ENCODE measurements at places on chromosomes 16 and 17. TPM values are rescaled to one million over a fixed set of nuclear protein-coding genes. Genes with fewer than 3 reads are reported as not detected.

Gene ITGA3
- total RNA-seq: 10.3 TPM

Gene OR2C1
- total RNA-seq: not detected

Gene KRT36
- not detected for total RNA-seq

- H3K27ac ChIP-seq: no peak overlapping the region
- no peak overlapping the region for H3K4me3 ChIP-seq
- peak; percentile 49 for DNase-seq
- H3K36me3 ChIP-seq: no peaks in the 10 kb centered on the region
- peaks cover 3% of the 10 kb centered on the region for H3K27me3 ChIP-seq
These were observed 7.4 kb upstream of the TMEM220 start for GRCh38 chr17:10737168-10737622.

GRCh38 chr16:68187505-68187904 lies 48.4 kb downstream of the ESRP2 start:
- no peaks in the 10 kb centered on the region for H3K27me3 ChIP-seq
- no peak overlapping the region for H3K27ac ChIP-seq
- no peak overlapping the region for H3K4me3 ChIP-seq
- H3K36me3 ChIP-seq: peaks cover 58% of the 10 kb centered on the region

GRCh38 chr16:27025581-27025980 lies 41.1 kb upstream of the C16orf82 start:
- no peaks in the 10 kb centered on the region for H3K4me1 ChIP-seq
- H3K27me3 ChIP-seq: no peaks in the 10 kb centered on the region
- no peak for DNase-seq
- H3K27ac ChIP-seq: no peak overlapping the region

DNA sequence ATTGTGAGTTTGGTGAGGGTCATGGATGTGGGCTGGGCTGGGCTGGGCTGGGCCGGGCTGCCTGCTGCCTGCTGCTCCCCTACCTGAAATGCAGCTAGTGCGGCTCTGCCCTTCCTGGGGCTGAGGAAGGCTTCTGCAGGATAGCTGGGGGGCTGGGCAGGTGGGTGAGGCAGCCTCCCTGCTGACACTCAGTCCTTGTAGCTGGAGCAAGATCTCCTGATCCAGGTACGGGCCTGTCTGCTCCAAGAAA lies 4.7 kb downstream of the RPL13 start:
- no peaks in the 10 kb centered on the region for H3K27me3 ChIP-seq
- H3K36me3 ChIP-seq: peaks cover 39% of the 10 kb centered on the region
- H3K4me1 ChIP-seq: peaks cover 47% of the 10 kb centered on the region

DNA sequence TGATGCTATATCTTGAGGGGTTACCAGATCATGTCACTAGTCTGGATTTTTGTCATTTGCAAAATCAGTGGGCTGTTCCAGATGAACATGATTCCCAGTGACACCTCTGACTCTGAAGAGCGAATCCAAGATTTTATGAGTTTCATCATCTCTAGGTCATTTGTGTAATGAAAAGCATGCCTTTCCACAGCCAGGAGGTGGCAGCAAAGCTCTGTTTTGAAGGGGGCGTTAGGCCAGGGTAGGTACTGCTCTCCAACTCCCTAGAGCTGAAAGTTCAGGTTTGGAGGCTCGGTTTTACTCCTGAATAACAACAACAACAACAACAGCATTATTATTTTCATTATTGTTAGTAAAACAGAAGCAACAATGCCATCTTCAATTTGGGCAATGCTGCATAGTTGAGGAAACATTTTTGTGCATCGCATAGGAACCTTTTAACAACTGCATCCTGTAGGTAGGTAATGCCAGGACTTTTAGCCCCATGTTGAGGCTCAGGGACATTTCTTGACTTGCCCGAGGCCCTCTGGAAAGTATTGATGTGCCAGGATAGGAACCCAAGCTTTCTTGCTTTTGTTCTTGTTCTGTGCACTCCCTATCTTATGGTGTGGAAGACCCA lies 77.0 kb downstream of the MYH13 start:
- H3K4me3 ChIP-seq: no peak overlapping the region
- H3K27me3 ChIP-seq: no peaks in the 10 kb centered on the region
- H3K4me1 ChIP-seq: peaks cover 8% of the 10 kb centered on the region
- no peak overlapping the region for H3K27ac ChIP-seq
- no peaks in the 10 kb centered on the region for H3K36me3 ChIP-seq
- DNase-seq: peak; percentile 49

DNA sequence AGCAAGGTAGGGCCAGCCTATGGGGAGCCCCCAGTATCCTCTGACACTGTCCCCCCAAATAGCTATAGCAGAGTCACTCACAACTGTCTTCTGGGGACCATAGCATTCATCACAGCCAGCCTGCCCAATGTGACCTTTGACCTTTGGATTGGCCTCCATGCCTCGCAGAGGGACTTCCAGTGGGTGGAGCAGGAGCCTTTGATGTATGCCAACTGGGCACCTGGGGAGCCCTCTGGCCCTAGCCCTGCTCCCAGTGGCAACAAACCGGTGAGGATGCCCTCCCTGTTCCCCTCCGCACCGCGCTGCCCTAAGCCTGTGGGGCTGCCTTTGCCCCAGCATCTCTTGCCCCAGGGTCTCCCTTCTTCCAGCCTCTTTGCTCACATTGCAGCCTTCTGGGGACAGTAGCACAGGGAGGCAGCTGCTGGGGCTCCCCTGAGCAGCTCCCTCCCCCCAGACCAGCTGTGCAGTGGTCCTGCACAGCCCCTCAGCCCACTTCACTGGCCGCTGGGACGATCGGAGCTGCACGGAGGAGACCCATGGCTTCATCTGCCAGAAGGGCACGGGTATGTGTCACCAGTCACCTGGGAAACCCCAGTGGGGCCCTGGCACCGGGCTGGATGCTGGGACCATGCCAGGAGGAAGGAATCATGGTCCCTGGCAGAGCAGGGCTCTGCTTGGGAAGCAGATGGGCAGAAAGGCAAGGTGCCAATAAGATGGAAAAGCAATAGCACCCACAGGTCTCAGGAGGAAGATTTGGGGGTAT lies 61.1 kb downstream of the MRC2 start:
- no peak overlapping the region for H3K4me3 ChIP-seq
- no peaks in the 10 kb centered on the region for H3K27me3 ChIP-seq
- H3K4me1 ChIP-seq: no peaks in the 10 kb centered on the region
- H3K36me3 ChIP-seq: no peaks in the 10 kb centered on the region

DNA sequence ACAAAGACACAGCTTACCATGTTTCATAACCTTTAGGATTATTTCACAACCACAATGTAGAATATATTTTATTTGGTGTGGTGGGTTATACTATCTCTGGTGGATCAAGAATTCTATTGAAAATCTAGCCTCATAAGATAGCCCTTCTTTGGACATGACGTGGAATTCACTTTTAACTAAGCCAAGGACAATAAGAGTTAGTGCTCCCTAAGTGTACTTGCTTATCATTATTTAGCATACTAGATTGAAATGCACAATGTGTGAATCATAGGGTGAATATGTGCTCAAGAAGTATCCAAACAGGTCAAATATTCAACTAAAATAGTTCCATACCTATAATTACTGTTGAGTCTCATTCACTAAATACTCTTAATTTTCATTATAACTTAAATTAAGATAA lies 1179.5 kb upstream of the GOT2 start:
- no peaks in the 10 kb centered on the region for H3K27me3 ChIP-seq
- no peaks in the 10 kb centered on the region for H3K36me3 ChIP-seq
- no peak for DNase-seq
- H3K27ac ChIP-seq: no peak overlapping the region

GRCh38 chr17:8365143-8365542 lies 11.4 kb downstream of the KRABD2 start:
- H3K27ac ChIP-seq: no peak overlapping the region
- H3K27me3 ChIP-seq: no peaks in the 10 kb centered on the region
- peaks cover 6% of the 10 kb centered on the region for H3K36me3 ChIP-seq
- H3K4me1 ChIP-seq: peaks cover 8% of the 10 kb centered on the region
- DNase-seq: no peak
- H3K4me3 ChIP-seq: no peak overlapping the region

GRCh38 chr17:78986649-78987328 lies 7.1 kb upstream of the LGALS3BP start:
- DNase-seq: no peak
- peaks cover 17% of the 10 kb centered on the region for H3K36me3 ChIP-seq
- H3K4me3 ChIP-seq: no peak overlapping the region
- peaks cover 15% of the 10 kb centered on the region for H3K4me1 ChIP-seq
- H3K27ac ChIP-seq: no peak overlapping the region

GRCh38 chr17:51325471-51325870 lies 65.1 kb downstream of the UTP18 start:
- H3K4me1 ChIP-seq: no peaks in the 10 kb centered on the region
- no peak overlapping the region for H3K27ac ChIP-seq
- no peak for DNase-seq
- H3K27me3 ChIP-seq: peaks cover 9% of the 10 kb centered on the region
- no peak overlapping the region for H3K4me3 ChIP-seq

Data from activated CD8-positive, alpha-beta memory T cell treated with anti-CD3 and anti-CD28 coated beads, Interleukin-2, amount 10 ng/mL, durations not matched to agents 7 days and 5 days (primary cell).